ENCODE measurements at places on chromosomes 16 and 17. TPM values are rescaled to one million over a fixed set of nuclear protein-coding genes. Genes with fewer than 3 reads are reported as not detected.

DNA sequence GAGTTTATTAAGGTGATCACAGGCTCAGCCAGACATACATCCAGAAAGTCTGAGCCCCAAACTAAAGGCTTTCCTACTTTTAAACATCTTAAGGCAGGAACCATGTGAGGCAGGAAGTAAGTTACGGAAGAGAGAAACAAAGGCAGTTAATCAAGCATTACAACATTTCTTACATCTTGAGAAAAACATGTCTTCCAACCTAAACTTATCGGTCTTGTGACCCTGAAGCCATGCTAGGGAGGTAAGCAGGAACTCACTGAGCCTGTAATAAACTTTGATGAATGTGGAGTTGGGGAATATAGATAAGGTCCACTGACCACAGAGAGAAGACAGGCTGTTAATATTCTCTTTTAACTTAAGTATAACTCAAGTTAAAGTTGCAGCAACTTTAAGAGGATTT lies 3.5 kb upstream of the ACSM3 start:
- no peak for DNase-seq

GRCh38 chr17:1873418-1873817 lies 43.6 kb downstream of the RPA1 start:
- DNase-seq, result no peak

- DNase-seq, result no peak
Measured at GRCh38 chr17:43767053-43767712, 8.6 kb upstream of the SOST start.

DNA sequence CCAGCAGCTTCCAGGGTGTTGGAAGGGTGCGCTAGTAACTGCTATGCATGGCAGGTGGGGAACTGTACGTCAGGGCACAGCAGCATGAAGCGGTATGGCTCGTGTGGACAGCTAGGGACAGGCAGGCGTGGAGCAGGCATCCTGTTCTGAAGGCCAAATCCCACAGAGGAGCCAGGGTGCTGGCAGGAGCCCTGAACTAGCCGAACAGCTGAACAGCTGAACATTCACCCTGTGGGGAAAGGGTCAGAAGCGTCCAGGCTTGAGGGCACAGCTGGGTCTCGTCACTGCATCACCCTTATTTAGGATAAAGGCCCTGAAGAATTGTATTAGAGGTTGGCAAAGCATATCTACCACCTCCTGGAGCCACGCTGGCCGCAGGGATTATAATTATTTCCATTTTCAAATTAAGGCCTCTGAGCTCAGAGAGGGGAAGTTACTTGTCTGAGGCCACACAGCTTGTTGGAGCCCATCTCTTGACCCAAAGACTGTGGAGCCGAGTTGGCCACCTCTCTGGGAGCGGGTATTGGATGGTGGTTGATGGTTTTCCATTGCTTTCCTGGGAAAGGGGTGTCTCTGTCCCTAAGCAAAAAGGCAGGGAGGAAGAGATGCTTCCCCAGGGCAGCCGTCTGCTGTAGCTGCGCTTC lies 3.3 kb upstream of the STH start:
- DNase-seq, result no peak

- DNase-seq, result no peak
Measured at GRCh38 chr16:3637371-3637923, 17.0 kb upstream of the DNASE1 start.

GRCh38 chr16:11414815-11415775 lies 69.8 kb downstream of the RMI2 start:
- DNase-seq, result no peak

DNA sequence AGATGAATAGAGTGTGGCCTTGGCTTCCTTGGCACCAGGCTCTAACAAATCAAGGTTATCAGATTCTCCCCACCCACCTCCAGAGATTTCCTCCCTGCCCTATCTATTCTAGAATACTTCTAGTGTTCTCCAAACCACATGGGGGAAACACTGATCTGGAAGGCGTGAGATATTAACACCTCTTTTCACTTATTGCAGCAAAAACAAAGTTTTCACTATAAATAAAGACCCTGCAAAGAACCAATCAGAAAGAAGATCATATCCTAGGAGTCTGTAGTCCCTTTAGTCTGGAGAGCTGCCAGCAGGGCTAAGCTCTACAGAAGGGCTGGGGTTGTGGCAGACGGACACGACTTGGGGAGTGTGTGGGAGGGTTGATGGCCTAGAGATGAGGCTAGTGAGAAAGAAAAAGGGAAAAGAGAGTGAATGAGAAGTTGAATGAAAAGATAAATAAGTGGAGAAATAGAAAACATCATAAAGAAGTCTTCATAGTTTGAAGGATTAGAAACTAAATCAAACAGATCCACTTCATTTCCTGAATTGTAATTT lies 8.6 kb upstream of the SKAP1 start:
- DNase-seq, result no peak

GRCh38 chr16:53219795-53220454 lies 165.1 kb downstream of the CHD9 start:
- no peak for DNase-seq

DNA sequence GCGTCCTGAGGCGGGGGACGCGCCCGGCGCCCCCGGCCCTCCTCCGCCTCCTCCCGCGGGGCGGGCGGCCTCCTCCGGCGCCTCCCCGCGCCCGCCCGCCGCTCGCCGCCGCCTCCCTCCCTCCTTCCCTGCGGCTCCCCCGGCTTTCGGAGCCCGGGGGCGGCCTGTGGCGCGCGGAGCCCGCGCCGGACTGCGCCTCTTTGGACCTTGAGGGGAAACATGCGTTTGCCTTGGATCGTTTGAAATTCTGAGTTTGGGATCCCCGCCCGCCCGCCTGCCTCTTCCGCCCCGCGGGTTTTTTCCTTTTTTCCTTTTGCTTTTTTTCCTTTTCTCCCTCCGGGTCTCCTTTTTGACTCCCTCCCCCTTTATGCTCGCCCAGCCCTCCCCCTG lies 390 bp downstream of the ZNRF1 start:
- DNase-seq, result peak; percentile 47

GRCh38 chr16:53611179-53611696 lies 92.4 kb downstream of the RPGRIP1L start:
- DNase-seq, result no peak

GRCh38 chr17:40063187-40063771 lies 514 bp downstream of the THRA start:
- peak; percentile 67 for DNase-seq

- no peak for DNase-seq
Measured at GRCh38 chr17:62995377-62995885, 29.4 kb downstream of the TANC2 start.

DNA sequence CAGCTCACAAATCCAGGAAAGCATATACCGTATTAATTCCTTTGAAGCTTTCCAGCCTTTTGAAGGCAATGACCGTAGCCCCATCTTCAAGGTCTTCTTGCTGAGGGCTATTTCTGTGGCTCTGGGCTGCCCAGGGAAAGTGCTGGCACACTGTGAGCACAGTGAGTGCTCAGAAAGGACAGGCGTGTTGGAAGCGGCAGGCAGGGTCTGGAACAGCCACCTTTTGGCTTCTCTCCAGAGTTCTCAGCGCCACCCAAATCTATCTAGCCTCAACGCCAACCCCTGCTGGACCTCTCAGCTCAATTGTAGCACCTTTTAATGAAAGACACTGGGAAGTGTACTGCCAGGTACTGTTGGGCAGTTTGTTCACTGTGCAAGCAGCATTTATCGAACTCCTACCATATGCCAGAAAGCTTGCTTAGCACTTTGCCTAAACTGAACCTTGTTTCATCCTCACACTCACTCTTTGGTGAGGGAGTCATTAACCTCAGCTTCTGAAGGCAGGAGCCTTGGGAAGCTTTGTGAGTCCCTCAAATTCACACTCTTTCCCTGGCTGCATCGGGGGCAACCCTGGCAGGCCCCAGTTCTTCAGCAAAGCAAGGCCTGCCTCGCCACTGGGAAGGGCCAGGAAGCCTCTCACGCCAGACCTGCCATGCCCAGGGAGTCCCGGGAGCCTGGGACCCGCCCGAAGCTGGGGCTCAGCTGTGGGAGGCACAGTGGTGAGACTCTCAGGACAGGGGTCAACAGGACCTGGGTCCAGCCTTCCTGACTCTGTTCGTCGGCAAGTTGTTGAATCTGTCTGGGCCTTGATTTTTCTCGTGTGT lies 13.5 kb upstream of the CIBAR2 start:
- DNase-seq, result no peak

- no peak for DNase-seq
Measured at GRCh38 chr17:34720760-34721159, 141.4 kb downstream of the TMEM132E start.

GRCh38 chr17:78883533-78884131 lies 19.4 kb downstream of the CEP295NL start:
- peak; percentile 63 for DNase-seq

DNA sequence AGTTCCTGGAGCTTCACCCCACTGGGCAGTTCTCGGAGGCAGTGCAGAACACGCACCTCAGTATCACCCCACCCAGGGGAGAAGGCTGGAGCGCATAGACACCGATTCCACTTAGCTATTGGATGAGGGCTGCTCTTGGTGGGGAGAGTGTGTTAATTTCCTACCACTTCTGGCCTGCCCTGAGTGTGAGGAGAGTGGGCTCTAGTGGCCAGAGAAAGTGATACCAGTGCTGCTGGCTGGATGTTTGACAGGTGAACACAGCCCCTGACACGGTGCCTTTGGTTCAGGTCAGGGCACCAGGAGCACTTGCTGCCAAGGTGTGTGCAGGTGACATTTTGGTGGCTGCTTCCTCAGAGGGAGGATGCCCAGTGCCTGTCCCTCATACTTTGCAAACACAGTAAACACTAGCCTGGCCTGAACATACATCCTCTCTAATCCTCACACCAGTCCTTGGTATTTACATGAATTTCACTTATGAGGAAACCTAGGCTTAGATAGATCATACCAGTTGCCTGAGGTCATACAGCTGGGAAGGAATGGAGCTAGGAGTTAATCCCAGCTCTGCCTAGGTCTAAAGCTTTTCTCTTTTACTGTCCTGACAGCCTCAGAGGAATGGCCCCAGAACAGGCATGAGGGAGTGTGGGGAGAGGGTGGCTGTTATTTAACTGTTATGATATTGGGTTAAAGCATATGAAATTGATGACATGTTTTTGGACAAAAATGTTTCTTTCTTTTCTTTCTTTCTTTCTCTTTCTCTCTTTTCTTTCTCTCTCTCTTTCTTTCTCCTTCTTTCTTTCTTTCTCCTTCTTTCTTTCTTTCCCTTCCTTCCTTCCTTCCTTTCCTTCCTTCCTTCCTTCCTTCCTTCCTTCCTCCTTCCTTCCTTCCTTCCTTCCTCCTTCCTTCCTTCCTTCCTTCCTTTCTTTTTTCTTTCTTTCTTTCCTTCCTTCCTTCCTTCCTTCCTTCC lies 21.0 kb upstream of the ITGAX start:
- peak; percentile 40 for DNase-seq

DNA sequence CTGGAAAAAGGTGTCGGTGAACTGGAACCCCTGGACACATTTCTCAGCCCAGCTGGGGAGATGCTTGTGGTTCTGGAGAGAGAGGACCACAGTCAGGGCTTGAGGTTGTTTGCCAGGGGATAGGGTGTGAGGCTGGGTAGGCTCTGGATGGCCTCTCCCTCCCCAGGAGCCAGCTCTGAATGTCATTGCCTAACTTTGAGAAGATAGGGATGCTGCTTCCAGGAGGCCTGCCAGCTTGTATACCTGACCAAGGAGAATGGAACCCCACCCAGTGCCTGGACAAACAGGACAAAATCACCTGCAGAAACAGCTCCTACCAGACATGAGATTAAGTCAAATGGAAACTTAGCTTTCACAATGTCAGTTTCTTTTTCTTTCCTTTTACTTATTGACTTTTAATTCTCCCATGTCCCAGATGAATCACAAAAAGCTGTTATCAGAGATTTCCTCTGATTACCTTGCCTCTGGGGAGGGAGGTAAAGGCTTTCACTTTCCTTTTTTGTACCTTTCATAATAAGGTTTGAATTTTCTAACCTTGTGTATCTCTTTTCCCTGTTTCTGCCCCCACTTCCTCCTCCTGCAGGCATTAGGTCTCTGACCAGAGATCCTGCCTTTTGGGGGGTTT lies 29.8 kb upstream of the PLLP start:
- no peak for DNase-seq

- DNase-seq, result no peak
Measured at GRCh38 chr17:31754239-31754945, 104.7 kb downstream of the COPRS start.

GRCh38 chr16:9966569-9967157 lies 215.6 kb downstream of the GRIN2A start:
- DNase-seq, result no peak

GRCh38 chr17:17757956-17758845 lies 76.9 kb downstream of the RAI1 start:
- DNase-seq, result no peak

- DNase-seq, result no peak
Measured at GRCh38 chr16:715477-716199, 720 bp downstream of the METRN start.

DNA sequence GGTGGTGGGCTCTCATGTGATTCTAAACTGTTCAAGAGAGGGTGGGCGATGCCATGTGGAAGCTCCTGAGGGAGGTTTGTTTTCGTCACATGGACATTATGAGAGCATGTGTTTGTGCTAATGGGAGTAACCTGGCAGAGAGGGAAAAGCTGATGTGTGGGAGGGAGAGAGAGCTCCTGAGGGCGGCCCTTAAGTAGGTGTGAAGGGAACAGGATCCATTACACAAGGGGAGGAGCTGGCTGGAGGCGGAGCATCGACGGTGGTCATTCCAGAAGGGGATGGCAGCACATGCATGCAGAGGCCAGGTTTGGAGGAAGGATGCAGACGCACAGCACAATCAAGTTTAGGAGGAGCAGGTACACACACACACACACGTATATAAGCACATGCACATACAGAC lies 197.5 kb downstream of the RPTOR start:
- DNase-seq, result no peak

The DPEP2 gene
- total RNA-seq, result 1.0 TPM

The CD300H gene
- total RNA-seq, result not detected

The SRCIN1 gene
- 19.3 TPM for total RNA-seq

The UTS2R gene
- total RNA-seq, result not detected

The PHOSPHO1 gene
- 0.28 TPM for total RNA-seq

The HLF gene
- total RNA-seq, result 65.8 TPM

The CTRB2 gene
- 12.7 TPM for total RNA-seq

The ARHGAP27 gene
- 6.5 TPM for total RNA-seq

The SMYD4 gene
- 6.4 TPM for total RNA-seq

The C17orf78 gene
- total RNA-seq, result not detected

The KRT40 gene
- not detected for total RNA-seq

Measured in left lobe of liver (tissue), 2 donors.